ENCODE measurements at places on chromosomes 1 and 21.

- DNase-seq, result no peak
Observed at GRCh38 chr1:14715266-14715665, 116.8 kb downstream of the KAZN start.

GRCh38 chr1:43312212-43312623, 11.4 kb downstream of the TIE1 start:
- no peak for DNase-seq

- no peak for DNase-seq
Observed at GRCh38 chr1:25676488-25676887, 59.9 kb downstream of the MAN1C1 start.

DNA sequence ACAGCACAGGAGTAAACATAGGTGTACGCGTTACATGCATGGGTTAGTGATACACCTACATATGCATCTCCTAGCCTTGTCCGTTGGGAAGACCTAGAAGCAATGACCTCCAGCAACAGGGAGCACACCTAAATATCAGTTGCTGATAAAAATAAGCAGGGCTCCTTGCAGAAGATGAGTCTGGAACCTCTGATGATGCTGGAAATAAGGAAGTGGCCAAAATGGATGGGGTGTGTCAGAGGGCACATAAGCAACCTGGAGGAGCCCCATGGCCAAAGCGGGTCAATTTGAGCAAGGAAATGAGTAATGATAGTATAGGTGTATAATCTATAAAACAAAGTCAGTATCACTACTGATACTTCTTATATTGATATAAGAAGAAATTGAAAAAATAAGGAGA, 13.7 kb downstream of the ADARB1 start:
- no peak for DNase-seq

GRCh38 chr1:28506907-28507246, 1.0 kb downstream of the RCC1 start:
- DNase-seq, result no peak

DNA sequence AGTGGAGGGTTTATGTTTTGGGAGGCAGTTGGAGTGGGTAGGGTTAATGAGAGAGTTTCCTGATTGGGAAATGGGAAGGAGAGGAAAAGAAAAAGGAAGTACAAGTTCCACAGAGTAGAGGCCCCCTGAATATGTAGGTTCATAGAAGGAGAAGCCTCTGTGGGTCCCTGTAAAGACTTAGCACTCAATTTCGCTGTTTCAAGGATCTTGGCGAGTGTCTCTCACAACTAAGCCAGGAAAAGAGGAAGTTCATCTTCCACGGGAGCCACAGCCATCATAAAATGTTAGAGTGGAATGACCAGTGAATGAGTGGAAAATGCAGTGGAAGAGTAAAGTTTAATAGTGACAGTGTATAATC, 17.4 kb upstream of the DPYD start:
- DNase-seq, result no peak

DNA sequence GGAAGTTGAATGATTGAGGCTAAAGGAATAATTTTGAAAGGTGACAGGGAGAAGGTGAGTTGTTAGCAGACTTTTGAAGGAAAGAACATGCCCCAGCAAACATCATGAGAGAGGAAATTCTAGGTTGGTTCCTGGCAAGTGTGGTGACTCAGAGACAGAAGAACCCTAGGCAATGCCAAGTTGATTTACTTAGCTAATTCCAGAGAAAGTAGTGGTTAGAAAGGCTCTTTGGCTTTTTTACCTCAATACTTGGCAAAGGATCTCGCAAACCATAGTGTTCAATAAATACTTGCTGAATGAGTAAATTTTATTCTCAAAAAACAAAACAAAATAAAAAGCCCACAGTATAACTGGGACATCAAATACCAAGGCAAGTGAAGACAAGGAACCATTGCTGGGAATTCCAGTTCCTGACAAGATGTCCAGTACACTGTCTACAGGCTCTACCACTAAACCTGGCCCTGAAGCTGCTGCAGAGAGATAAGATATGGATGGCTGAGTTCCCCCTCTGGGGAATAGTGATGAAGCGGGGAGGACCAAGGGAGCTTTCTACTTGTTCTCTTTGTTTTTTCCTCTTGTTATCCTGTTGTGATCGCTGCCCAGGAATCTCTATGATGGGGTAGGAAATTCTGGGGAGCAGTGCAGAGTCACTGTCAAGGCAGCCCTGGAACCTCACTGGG, 48.2 kb downstream of the IL12RB2 start:
- DNase-seq, result no peak

DNA sequence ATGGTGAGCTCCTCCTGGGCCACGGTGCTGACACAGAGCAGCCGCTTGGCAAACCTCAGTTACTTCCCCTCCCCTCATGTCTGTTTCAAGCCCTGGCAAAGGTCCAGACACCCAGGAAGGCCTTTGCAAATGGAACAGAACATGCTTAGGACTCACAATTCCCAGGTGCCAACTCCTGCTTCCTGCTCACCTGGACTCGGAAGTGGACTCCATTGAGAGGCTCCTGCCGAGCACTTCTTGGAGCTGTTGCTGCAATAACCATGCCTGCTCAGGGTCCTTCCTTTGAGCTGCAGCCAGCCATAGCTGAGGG, 10.7 kb downstream of the DCST2 start:
- no peak for DNase-seq

GRCh38 chr1:207097871-207098324, 6.1 kb upstream of the C4BPA start:
- DNase-seq, result no peak

DNA sequence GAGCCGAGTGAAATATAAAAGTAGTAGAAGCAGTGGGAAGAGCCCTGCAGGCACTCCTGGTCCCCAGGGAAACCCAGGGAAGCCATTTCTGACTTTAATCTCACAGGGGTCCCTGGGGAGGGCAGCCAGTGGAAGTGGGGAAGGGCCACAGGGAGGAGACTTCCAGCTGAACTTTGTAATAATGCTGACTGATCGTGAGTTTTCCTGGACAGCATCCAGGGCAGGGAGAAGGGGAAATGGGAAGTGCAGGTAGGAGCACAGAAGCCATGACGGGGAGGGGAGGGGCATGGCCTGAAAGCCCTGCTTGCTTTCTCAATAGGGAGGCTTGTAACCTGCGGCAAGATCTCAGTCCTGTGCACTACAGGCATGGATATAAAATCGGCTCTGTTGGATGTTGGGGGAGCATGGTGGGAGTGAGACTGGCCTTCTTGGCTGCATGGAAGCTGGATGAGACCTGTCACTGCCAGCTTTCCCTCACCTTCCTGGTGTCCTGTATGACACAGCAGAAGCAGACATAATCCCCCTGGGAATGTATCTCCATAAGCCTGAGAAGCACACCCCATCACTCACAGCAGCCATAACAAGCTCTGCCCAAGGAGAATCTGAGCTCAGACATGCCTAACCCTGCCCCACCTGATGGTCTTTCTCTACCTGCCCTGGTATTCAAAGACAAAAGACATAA, 15.1 kb upstream of the MX1 start:
- DNase-seq, result no peak

- no peak for DNase-seq
Observed at GRCh38 chr1:59391212-59392179, 94.6 kb downstream of the FGGY start.

DNA sequence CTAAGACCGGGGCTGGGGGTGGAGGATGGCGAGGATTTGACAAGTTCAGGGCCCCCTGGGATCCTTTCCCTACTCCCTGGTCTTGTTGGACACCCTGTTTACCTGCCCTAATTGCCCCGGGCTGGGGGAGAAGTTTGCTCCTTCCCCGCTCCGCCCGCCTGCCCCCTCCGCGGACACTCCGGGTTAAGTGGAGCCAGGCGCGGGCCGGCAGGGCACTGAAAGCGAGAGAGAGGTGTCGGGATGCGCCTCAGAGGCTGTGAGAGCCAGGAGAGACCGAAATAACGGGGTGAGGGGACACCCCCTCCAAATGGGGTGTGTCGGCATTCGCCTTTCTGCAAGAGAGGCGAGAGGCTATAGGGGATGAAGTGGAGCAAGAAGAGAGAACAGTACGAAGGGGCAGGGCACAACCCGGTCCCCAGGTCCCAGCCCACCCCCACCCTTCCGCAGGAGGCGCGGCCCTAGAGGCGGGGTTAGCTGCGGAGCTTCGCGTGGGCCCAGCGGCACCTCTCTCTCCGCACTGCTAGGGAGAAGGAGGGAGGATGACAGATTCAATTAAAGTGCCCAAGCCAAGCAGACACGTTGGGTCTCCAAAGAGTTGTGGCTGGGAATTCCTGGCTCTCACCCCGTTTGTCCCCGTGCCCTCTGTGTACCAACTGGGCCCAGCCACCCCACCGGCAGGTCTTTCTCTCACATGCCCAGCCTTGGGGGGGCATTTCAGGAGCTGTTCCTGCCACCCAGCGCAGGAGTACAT, 3.8 kb downstream of the EFNA3 start:
- no peak for DNase-seq

- DNase-seq, result no peak
Observed at GRCh38 chr1:34915521-34915920, 13.9 kb downstream of the DLGAP3 start.

GRCh38 chr21:31397939-31398338, 53.9 kb upstream of the TIAM1 start:
- DNase-seq, result no peak

GRCh38 chr1:171988243-171988885, 147.1 kb downstream of the DNM3 start:
- no peak for DNase-seq

DNA sequence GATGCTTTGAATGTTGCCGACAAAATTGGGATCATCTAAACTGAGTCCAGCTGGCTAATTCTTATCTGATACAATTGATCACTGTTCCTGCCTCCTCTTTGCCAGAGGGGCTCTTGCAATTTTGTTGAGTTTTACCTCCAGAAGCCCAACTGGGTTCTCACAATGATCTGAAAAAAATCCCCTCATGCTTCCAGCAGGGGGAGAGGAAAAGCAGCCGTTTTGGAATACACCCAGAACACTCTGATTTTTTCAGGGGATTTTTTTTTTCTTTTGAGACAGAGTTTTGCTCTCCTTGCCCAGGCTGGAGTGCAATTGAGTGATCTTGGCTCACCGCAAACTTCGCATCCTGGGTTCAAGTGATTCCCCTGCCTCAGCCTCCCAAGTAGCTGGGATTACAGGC, 13.9 kb upstream of the RERE start:
- DNase-seq, result no peak

- no peak for DNase-seq
Observed at GRCh38 chr1:30042438-30043147, 680.8 kb downstream of the MATN1 start.

DNA sequence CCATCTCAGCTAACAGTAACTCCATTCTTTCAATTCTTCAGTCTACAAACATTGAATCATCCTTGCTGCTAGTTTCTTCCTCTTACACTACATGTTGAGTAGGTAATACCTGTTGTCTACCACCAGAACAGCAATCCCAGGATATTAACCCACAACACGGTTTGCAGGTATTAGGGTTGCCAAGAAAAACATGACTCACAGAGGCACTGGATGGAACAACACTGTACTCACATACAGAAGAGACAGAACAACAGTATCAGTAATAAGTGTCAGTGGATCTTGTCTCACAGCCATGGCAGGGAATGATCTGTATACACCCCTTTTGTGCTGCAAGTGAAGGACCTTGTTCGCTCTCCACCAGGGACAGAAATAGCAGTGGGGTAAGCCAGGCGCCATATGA, 212.1 kb downstream of the GPR52 start:
- DNase-seq, result no peak

DNA sequence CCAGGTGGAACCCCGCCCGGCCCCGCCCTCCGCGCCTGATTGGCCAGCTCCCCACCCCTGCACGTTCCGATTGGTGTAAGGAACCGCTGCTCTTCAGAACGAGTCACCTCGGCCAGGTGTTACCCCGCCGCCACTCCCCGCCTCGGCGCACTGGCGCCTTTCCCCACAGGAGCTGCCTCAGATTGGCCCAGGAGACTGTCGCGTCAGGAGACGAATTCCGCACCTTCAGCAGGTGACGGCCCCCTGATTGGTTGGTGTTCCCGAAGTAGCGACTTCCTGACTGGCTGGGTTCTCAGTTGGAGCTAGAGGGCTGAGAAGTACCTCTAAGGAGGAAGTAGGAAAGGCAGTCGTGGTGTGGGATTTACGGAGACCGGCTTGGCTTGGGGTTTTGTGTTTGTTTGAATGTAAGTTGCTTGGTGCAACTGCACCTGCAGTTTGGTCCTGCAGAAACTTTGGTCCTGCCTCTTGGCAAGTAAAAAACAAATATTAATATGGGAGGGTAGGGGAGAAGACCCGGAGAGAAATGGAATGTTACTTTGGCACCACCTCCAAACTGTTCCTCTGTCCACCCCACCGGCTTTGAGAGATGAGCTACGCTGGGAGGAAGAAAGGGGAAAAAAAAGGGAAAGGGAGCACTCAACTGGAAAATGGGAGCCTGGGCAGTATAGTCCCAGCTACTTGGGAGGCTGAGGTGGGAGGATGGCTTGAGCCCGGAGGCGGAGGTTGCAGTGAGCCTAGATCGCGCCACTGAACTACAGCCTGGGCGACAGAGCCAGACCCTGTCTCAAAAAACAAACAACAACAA, 415 bp upstream of the F11R start:
- DNase-seq, result peak; percentile 69

GRCh38 chr1:18332576-18332975, 148.2 kb upstream of the KLHDC7A start:
- DNase-seq, result no peak

GRCh38 chr1:30892671-30893073, 15.9 kb downstream of the SDC3 start:
- no peak for DNase-seq

DNA sequence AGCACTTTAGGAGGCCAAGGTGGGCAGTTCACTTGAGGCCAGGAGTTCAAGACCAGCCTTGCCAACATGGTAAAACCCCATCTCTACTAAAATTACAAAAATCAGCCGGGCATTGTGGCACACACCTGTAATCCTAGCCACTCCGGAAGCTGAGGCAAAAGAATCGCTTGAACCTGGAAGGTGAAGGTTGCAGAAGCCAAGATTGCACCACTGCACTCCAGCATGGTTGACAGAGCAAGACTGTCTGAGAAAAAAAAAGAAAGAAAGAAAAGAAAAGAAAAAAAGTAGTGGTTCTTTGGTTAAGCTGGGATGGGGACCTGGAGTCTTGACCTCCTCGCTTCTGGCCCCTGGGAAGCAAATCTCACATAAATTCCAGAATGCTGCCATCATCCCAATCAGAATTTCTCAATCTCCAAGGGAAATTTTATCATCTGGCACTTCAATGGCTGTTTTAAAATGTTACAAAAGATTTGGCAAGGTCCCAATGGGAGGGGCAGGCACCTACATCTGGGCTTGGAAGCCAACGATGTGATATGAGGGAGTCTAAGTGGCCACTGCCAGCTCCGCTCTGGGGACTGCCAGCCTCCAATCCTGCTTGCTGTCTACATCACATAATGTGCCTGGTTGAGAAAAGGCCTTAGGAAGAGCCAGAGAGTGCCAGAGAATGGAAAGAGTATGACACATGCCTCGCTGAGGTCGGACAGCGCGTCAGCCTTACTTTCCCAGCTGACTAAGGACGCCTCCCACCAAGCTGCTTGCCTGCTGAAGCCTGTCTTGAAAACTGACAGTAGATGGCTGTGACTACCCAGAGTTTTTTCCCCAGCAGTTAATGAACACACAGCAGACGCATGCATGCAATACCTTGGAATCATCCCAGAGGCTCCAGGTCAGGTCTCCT, 42.1 kb upstream of the SRP9 start:
- DNase-seq, result peak; percentile 62

DNA sequence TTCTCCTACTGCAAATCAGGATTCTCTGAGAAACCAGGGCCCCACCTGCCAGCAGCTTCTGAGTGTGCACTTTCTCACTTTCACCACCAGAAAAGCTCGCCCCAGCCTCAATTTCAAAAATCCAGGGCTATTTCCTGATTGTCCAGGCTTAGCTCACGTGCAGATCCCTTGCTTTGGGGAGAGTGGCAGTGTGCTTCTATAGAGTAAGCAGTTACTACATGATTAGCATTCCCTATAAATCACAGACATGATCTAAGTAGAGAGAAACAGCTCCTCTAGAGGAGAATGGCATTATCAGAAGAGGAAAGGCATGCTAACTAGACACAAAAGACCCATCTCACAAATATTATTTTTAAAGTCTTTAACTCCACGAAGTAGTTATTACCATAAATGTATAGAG, 456.0 kb upstream of the PKN2 start:
- DNase-seq, result no peak

Measured in right forelimb (tissue), 1 donor.